ENCODE measurements at places on chromosomes 7 and 10. TPM values are rescaled to one million over a fixed set of nuclear protein-coding genes. Genes with fewer than 3 reads are reported as not detected.

DNA sequence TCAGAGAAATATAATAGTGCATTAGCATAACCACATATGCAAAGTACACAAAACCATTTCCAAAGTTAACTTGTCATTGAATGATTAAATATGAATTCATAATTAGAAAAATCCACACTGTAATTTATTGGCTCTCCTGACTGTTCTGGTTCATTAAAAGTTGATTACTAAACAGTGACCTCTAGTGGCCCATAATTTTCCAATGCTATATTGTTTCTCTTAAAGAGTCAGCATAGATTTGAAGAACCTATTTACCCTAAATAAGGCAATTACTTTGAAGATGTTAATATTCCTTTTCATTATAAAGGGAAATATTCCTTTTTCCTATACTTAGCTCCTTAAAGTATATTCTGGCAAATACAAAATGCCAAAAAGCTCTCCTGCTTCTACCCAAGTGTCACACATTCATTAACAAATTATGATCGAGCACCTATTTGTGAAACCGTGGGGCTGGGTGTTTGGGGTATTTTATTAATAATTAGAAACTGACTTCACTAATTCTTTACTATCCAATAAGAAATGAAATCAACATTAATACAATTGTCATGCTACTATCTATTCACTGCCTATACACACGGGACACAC lies 86.2 kb downstream of the HIBADH start:
- peak; percentile 29 for DNase-seq

PON1 gene
- 0.39 TPM for polyA plus RNA-seq

TMEM178B gene
- 0.66 TPM for polyA plus RNA-seq

DNA sequence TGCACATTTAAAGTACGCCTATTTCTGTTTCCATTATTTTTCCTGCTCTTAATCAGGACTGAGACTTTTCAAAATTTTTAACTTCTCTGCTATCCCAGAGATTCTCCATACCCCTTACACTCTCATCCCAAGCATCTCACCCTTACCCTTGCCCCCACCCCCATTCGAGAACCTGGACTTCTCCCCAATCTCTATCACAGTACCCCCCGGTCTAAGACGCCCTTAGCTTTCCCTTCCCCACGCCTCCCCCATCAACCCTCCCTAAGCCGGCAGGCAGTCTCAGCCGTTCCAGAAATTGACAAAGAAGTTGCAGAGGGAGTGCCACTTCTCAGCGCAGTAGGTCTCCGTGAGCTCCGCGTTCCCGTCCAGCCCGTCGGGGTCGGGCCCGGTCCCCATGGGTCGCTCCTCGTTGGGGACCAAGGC lies 1.4 kb downstream of the FGFBP3 start:
- DNase-seq, result no peak

- peak; percentile 73 for DNase-seq
Observed at GRCh38 chr7:64463636-64464375, 99.1 kb downstream of the ZNF680 start.

GRCh38 chr7:9307131-9307530 lies 873.7 kb downstream of the NXPH1 start:
- no peak for DNase-seq

CCDC3 gene
- 14.8 TPM for polyA plus RNA-seq

DNA sequence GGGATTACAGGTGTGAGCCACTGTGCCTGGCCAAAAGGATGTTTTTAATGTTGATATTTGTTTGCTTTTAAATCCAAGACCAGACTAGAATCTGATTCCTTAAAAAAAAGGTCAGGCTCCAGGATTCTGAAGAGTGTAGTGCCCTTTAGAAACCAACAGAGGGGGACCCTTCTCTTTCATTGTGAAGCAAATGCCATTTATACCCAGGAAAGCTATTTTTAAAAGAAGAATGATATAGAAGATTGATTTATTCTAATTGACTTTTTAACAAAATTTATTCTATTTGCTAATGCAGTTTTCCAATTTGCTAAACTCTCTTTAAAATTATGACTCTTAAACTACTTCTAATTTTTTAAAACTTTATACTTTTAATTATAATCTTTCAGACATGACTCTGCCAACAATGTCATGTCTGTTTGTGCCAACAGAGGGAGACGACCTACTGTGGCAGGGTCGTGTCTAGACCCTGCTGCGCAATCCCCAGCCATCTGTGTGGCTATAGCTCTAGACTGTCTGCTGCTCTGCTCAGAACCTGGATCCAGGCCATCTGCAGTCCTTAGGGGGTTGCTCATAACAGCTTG lies 201.0 kb upstream of the IMMP2L start:
- no peak for DNase-seq

- no peak for DNase-seq
Observed at GRCh38 chr10:72243822-72244437, 27.9 kb upstream of the ASCC1 start.

GNAI1 gene
- 151 TPM for polyA plus RNA-seq

- no peak for DNase-seq
Observed at GRCh38 chr10:5959581-5960069, 17.7 kb downstream of the IL15RA start.

DNA sequence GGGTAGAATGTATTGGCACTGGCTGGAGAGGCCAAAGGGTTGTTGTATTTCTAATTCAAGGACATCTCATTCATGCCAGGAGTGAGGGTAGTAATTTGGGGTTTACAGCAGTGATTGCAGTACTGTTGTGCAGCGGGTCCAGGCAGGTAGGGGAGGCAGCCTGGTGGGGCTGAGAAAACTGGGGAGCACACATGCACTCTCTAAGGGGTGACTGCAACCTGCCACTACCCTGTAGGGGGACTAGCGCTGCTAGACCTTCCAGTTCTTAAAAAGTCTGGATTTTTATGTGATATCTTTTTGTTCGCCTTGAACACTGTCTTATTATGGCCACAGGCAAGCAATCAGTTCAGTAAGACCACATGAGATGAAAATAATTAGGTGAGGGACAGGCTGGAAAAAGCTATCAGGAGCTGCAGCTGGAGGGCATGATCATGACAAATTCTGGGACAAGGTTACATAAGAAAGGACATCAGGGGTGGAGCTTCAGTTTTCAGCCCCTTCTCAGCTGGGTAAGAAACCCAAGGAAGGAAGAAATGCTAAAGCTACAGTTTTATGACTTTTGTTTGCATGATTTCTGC lies 149.0 kb downstream of the ARHGAP21 start:
- DNase-seq, result no peak

GRCh38 chr7:4823441-4824119 lies 38.2 kb downstream of the PAPOLB start:
- no peak for DNase-seq

DNA sequence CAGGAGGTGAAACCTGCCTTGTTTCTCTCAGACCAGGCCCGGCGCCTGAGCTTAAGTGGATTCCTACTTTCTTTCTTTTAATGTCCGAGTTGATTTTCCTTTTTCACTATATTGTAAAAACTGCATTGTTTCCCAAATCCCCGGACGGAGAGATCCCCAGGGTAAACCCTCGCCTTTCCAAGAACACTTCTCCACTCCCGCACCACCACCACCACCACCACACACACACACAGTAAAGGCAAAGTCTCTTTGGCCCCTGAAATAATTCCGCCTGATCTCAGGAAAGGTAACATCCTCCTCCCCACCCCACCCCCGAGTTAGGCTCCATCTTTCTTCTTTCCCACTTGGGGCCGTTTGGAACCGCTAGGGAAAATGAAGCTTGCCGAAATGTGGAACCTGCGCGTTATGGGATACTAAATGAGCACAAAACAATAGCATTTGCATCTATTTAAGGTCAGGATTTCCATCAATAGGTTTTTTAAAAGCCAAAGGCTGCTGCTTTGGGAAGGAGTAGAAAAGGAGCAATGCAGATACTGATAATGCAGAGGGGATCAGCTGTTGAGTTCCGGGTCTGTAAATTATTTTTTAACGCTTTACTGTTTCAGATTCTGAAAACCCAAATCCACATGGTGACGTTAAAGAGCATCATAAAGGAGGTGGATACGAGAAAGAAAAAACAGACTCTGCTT lies 2.5 kb downstream of the HPSE2 start:
- no peak for DNase-seq

DNA sequence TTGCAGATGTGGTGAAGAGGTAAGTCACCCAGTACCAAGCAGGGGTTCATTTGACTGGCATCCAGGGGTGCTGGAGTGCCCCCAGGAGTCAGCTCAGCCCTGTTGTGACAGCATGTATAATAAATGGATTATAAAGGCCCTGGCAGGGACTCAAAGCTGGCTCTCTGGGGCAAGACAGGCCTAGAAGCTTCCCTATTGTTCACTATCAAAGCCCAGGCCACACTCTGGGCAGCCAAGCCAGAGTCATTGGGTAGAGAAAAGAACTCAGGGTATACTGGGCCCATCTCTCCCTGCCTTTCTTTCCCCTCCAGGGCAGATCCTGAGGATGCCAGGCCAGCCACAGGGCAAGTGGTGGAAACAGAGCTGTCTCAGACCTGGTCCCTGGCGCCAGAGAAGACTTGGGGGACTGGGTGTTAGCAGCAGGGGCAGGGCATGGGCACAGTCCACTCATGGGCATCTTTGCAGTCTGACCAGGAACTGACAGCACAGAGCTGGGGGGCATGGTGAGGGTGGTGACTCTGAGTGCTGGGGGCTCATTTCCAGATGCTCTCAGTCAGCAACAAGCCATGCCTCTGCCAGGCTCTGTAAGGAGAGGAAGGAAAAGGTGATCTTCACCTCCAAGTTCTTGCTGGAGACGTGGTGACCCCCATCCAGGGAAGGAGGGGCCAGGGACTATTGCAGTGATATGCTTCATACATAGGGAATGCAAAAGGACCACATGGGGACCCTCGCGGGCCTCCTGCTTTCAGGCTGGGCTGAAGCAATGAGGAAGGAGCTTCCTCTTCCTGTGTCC lies 11.7 kb downstream of the RBP3 start:
- no peak for DNase-seq

CDHR3 gene
- 5.9 TPM for polyA plus RNA-seq

GRCh38 chr10:103853428-103854264 lies 1.7 kb downstream of the SH3PXD2A start:
- DNase-seq, result no peak

FEZF1 gene
- not detected for polyA plus RNA-seq

GRCh38 chr10:16765509-16766375 lies 51.5 kb downstream of the RSU1 start:
- DNase-seq, result no peak

LIPN gene
- polyA plus RNA-seq, result 0.11 TPM

DMTF1 gene
- 170 TPM for polyA plus RNA-seq

GRCh38 chr10:115093286-115093775 lies at the start of gene ATRNL1:
Gene ATRNL1 (plus strand): TSS chr10:115093365. CDS start chr10:115093751, 386 bp downstream.
- DNase-seq, result no peak

DEPP1 gene
- 30.0 TPM for polyA plus RNA-seq

- DNase-seq, result no peak
Observed at GRCh38 chr7:55325371-55325792, 39.8 kb upstream of the LANCL2 start.

DNA sequence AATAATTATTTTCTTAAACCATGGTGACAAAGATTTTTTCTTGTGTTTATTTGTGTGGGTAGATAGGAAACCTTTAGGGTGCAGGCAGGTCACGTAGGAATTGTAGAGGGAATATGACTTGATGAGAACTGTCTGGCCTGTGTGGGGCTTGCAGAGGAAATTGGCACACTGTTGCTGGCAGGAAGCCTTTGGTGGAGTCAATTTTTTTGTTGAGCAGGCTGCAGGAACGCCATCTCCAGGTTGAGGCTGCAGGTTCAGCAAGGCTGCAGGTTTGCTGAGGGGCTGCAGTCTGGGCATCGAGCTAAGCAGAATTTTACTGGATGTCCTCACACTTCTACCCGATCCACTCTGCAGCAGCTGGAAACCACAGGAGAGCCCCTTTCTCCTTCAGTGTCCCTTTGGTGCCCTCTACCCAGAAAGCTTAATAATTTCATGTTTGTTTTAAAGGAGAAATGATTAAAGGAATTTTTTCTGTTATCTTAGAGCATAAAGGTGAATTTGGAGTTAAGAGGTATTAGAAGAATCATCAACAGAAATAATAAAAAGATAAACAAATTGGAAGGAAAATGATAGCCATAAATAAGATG lies 37.0 kb downstream of the TBC1D12 start:
- no peak for DNase-seq

- no peak for DNase-seq
Observed at GRCh38 chr7:120729245-120729644, 128.7 kb downstream of the TSPAN12 start.

GIMAP7 gene
- 7.6 TPM for polyA plus RNA-seq

GRCh38 chr10:106560925-106561640 lies 603.4 kb downstream of the SORCS1 start:
- no peak for DNase-seq

DNA sequence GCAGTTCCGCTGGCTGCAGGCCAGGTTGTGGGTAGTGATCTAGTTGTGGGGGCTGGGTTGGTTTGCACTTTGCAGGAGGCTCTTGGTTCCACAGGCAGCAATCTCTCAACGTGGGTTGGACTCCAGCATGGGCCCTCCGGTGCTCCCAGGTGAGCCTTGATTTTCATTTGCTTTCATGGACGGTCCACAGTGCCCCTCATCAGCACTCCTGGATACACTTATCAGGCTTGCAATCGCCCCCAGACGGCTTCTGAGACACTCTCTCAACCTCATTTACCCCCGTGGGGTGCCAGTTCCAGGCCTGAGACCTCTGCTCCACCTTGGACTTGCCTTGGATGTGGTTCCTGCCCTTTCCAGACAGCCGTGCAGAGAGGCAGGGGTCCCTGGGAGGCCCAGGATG lies 31.3 kb upstream of the ZNF273 start:
- DNase-seq, result no peak

DNA sequence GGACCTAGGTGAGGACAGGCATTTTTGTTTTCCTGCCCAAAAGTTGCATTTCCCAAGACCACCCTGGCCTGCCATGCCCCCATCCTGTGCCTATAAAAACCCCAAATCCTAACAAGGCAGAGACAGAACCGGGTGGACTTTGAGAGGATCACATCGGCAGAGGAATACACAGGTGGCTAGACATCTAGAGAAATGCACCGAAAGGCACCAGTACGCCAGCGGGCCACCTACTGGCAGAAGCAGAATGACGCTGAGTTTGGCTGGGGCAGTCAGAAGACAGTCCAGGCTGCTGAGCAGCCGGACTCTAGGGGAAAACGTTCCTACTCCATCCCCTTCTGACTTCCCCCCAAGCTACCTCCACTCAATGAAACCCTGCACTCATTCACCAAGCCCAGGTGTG lies 2.8 kb downstream of the AKR1C4 start:
- DNase-seq, result no peak

CDK1 gene
- 72.1 TPM for polyA plus RNA-seq

DNA sequence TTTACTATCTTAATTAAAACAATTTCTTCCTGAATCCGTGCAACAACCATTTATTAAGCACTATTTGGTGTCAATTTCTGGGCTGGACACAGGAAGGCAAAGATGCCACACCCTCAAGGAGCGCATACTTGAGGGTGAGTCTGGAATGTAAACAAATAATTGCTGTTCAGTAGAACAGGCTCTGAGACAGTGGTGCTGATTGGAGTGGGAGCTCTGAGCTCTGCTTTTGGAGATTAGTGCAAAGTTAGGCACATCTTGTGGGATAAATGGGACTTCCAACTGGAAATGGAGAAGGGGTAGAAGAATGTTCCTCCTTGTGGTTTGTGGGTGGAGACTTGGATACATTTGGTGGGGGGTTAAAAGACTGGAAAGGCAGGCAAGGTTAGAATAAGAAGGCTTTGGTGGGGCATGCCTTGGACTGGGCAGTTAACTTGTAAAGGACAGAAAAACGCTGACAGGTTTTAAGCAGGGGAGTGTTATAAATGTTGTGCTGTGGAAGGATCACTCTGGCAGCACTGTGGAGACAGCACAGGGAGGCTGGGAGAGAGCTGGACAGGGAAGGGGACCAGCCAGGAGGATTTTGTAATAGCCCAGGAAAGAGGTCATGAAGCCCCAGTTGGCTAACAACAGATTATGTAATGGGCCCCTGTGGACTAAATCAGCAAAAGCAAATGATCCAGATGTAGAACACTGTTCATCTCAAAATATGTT lies 80.7 kb downstream of the ZNF365 start:
- DNase-seq, result no peak

GRCh38 chr7:999941-1000935 lies 17.3 kb downstream of the CYP2W1 start:
- DNase-seq, result no peak

Data from left renal pelvis (tissue), 4 donors.